ENCODE measurements at places on chromosomes 3 and 15.
A peak's percentile ranks its signal among the peaks of the same experiment; 100 is the strongest.

- DNase-seq, result no peak
Measured at GRCh38 chr3:105880681-105881290, 12.0 kb upstream of the CBLB start.

DNA sequence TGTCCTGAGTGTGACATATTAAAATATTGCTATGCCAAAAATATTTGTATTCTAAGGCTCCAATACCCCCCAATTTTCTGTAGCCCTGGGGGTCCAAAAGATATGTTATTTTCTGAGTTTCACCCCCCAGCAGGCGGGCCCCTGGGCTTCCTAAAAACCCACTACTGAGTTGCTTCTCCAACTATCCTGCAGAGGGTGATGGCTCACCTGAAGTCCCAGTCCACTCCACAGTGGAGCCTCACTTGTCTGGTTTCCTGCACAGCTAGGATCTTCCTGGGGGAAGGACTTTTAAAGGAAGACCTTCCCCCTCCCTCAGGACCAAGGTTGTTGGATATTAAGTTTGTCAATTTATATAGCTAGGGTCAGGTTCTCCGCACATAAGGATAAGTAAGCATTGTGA lies 1181.4 kb downstream of the ROBO2 start:
- DNase-seq, result peak; percentile 7

GRCh38 chr15:38853608-38854007 lies 289.0 kb upstream of the RASGRP1 start:
- peak; percentile 34 for DNase-seq

GRCh38 chr3:53342353-53342752 lies 5.0 kb downstream of the DCP1A start:
- no peak for DNase-seq

- peak; percentile 76 for DNase-seq
Measured at GRCh38 chr15:71443538-71443937, 328.3 kb downstream of the THSD4 start.

DNA sequence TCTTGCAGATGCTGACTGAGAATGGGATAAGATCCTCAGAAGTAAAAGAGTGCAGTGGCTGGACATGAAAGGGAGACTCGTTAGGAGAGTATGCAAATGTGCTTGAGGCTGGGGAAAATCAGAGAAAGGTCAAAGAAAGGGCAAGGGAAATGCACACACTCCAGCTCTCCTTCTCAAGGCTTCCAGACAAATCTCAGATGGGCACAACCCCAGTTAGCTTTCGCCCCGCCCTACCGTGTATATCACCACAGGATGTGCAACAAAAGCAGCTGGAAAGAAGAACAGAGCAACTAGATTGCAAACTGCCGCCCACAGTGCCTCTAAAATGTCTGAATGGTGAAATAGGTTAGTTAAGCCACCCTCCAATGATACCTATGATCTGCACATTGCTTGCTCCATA lies 63.9 kb downstream of the CERS3 start:
- no peak for DNase-seq

DNA sequence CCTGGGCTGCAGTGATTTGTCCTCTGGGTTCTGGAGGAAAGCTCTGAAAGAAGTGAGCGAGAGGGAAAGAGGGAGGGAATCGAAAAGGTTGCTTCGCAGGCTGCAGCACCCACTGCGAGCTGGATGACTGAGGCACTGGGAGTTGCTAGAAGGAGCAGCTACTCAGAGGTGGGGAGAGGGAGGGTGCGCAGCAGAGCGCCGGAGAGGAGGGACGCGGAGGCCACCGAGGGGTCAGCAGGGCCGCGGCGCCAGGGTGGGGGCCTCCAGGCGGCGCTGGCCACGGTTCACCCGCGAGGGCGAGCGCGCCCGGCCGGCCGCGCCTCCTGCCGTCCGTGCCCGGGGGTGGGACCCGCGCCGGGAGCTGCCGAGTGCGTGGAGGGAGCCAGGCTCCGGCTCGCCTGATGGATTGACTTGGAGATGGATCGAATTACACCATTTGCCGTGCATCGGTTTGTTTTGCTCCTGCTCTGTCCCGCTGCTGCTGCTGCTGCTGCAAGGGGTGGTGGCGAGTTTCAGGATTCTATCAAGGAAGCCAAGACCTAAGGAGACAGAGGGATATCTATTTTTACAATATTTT lies at the start of gene SEMA6D:
TSS of gene SEMA6D (plus strand) at position 470 of the 577 bp plus-strand sequence. CDS start 42,294 bp downstream, outside the sequence.
- peak; percentile 21 for DNase-seq

GRCh38 chr15:53490341-53490740 lies 269.1 kb downstream of the WDR72 start:
- no peak for DNase-seq

All from Calu3 (cell line).